ENCODE measurements at places on chromosomes 1 and 21. TPM values are rescaled to one million over a fixed set of nuclear protein-coding genes. Genes with fewer than 3 reads are reported as not detected.

GRCh38 chr1:57464756-57465155 is 40.9 kb upstream of the DAB1 start:
- no peak for DNase-seq

DNA sequence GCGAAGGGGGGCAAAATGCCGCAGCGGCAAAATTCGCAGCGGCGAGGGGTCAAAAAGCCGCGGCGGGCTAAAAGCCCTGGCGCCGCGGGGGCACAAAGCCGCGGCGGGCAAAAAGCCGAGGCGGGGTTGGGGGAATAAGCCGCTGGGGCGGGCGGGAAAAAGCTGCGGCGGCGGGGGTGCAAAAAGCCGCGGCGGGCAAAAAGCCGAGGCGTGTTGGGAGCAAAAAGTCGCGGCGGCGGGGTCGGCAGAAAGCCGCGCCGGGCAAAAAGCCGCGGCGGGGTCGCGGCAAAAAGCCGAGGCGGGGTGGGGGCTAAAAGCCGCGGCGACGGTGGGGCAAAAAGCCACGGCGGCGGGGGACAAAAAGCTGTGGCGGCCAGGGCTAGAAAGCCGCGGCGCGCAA is 3902.5 kb downstream of the SRGAP2C start:
- DNase-seq = no peak

Gene PLEKHG5
- polyA plus RNA-seq = 11.6 TPM

GRCh38 chr1:36879613-36880012 is 154.7 kb downstream of the GRIK3 start:
- no peak for DNase-seq

Gene FALEC
- polyA plus RNA-seq = 0.43 TPM

GRCh38 chr1:203667616-203668015 is 41.0 kb downstream of the ATP2B4 start:
- peak; percentile 84 for DNase-seq

- peak; percentile 62 for DNase-seq
Measured at GRCh38 chr1:211876851-211877590, 46.5 kb upstream of the LPGAT1 start.

Gene GPATCH4
- polyA plus RNA-seq = 23.4 TPM
